ENCODE measurements at places on chromosomes 4 and X.

- no peak for DNase-seq
Observed at GRCh38 chrX:15410947-15411346, 26.7 kb upstream of the VEGFD start.

DNA sequence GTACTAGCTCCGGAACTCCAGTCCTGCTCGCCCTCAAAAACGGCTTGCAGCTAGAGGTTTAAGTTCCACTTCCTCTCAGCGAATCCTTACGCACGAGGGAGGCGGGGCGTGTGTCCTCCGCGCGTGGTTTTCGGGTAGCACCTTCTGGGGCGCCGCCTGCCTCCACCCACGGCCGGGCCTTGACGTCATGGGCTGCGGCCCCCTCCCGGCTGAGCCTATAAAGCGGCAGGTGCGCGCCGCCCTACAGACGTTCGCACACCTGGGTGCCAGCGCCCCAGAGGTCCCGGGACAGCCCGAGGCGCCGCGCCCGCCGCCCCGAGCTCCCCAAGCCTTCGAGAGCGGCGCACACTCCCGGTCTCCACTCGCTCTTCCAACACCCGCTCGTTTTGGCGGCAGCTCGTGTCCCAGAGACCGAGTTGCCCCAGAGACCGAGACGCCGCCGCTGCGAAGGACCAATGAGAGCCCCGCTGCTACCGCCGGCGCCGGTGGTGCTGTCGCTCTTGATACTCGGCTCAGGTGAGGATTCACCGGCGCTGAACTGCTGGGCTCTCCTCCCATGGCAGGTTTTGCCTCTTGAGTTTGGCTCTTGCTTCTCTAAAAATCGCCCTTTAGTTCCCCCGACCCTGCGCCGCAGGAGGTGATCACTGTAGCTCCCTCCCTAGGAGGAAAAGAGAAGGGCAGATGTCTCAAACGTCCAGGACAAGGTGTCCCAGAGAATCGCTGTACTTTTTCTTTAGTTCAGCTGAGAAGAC lies at the start of gene AREG:
Gene AREG, plus strand, starts transcription at position 246 of the 752 bp plus-strand sequence. Its CDS starts 210 bp downstream, at position 456.
- DNase-seq: peak; percentile 66

- no peak for DNase-seq
Observed at GRCh38 chr4:174358829-174359228, 75.1 kb downstream of the CEP44 start.

GRCh38 chrX:14359316-14359715 lies 170.0 kb upstream of the GLRA2 start:
- DNase-seq: no peak

- DNase-seq: no peak
Observed at GRCh38 chr4:101155945-101156344, 191.4 kb downstream of the PPP3CA start.

GRCh38 chr4:1462009-1462767 lies 55.9 kb upstream of the NKX1-1 start:
- no peak for DNase-seq

- DNase-seq: no peak
Observed at GRCh38 chr4:155582041-155582440, 84.6 kb upstream of the GUCY1A1 start.

DNA sequence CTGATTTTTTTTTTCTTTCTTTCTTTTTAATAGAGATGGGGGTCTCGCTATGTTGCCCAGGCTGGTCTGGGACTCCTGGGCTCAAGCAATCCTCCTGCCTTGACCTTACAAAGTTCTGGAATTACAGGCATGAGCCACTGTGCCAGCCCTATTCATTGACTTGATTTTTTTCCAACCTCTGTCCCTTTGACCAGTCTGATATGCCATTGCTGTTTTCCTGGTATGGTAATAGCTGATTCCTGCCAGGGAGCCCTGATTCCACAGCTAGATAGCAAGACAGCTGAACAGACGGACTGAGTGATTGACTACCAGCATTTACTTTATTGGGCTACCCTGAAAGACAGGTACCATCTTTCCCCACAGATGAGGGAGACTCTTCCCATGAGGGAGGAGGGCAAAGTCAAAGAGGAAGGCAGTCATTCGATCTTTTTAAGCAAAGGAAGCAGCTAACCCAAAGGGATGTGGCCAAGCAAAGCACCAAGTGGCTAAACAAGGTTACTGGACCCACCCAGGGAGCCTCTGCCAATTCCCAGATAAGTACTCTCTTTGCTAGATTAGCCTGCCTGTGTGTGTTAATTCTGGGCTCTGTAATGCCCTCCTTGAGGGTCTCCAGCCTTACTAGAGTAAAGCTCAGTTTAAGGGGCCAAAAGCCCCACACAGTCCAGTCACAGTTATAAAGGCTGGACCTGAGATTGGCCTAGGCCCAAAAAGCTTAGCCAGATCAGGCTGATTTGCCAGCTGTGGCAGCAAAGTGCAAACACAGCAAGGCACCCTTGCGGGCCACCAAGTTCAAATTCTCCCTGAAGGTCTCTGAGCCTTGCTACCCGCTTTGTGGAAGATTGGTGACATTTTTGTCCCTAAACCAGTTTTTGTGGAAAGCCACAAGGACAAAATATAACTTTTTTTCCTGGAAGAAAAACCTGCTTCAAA lies 192.4 kb upstream of the GPC4 start:
- no peak for DNase-seq

DNA sequence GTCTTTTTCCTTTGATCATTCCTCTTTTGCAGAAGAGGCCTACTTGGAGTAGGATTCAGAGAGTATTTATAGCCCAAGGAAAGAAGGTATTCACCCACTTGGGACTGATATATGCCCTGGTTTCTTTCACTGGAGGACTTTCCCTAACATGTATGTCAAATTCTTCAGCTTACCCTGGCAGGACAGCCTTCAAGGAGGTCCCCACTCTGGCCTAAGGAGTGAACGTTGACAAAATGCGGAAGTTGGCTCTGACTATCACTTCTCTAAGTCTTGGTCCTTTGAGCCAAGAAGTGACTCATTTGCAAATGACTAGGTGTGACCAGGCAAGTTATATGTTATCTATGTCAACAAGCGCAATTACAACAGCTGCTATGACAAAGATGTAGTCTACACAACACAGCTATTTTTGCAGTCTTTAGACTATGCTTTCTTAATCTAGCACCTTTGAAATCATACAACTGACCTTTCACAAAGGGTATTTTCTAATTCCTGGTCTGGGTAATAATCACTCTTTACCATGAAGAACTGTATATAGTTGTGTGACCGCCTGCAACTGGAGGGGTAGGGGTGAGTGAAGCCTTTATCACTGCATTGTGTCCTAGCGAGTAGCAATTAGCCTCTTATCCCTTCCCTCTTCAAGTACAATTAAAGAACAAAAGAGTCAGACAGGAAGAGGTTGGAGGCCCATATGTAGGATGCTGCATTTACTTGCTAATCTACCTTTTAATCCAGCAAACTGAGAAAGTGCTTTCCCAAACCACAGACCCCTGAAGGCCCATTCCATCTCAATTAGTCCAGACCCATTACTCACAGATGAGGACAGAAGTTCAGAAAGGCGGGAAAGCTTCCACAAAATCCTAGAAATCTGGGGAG lies 50.1 kb downstream of the RASGEF1B start:
- DNase-seq: peak; percentile 59

DNA sequence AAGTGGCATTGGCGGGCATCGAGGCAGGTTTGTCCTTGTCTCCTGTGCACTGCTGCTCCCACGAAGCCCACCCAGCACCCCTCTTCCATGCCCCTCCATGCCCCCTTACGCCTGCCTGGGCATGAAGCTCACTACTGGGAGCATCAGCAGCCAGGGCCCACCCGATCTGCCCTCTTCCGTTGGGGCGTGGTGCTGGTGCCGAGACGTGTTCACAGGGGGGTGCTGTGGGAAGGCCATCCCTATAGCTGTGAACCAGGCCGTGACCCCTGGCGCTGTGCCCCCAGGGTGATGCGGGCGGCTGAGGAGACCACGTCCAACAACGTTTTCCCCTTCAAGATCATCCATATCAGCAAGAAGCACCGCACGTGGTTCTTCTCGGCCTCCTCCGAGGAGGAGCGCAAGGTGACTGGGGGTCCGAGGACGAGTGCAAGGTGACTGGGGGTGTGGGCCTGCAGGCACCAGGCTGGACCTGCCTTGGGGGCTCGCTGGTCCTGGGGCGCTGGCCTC lies 19.3 kb upstream of the ADD1 start:
- DNase-seq: no peak

DNA sequence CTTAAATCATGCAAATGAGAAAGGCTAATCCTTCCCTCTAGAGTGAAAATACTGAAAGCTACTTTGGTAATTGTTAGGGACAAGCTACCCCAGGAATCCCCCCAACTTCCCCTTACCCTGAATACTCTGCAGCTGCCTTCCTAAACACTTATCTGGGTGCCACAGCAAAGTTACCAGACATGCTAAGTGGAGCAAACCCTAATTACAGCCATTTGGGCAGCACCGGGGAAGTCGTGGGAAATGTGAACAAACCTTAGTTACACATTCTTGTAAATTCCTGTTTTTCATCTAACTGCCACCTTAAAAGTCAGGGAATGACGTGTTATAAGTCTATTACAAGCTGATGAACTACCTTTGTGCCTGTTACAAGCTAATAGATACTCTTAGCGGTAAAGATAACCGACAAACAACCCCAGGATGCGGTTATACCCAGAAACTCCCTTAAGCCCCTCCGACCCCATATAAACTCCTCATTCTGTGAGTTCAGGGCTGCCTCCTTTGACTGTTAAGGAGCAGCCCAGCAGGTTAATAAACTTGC lies 66.0 kb upstream of the PLAC8 start:
- no peak for DNase-seq

DNA sequence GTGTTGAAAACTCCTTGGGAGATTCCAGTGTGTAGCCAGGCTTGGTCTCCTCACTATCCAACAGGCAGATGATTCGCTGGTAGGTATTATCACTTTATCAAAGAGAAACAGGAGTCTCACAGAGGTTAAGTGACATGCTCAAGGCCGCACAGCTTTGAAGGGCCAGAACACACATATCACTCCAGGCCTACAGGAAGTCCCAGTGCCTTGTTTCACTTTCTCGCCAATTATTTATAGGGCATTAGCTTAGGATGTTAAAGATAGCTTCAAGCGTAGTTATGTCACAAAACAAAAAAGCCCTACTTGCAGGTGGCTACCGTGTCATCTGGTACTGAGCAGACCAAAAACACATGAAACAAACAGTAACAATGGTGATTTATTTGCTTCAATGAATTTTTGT lies 13.2 kb downstream of the ATP8A1 start:
- DNase-seq: no peak

GRCh38 chr4:86035688-86036087 lies 324.2 kb downstream of the MAPK10 start:
- DNase-seq: no peak

DNA sequence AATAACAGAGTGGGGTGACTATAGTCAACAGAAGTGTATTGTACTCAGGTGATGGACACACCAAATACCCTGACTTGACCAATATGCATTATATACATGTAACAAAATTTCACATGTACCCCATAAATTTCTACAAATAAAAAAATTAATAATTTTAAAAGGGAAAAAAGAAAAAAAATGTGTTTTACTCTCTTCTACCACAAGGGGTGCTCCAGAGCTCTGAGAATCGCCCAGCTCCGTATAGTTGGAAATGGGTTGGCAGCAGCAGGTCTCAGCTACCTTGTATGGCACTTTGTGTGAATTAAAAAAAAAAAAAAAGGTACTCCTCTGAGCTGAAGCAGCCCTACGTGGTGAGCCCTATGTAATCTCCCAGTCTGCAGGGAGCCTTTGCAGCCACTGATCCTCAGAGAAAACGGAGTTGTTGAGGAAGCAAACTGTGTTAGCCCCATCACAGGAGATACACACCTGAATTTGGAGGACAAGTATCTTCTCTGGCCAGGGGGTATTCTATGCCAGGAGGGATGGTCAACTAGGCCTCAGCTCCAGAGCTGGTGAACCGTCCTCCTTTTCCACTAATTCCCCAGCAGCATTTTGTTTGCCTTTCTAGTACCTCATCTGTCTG lies 17.2 kb upstream of the POLA1 start:
- no peak for DNase-seq

- DNase-seq: no peak
Observed at GRCh38 chr4:1050486-1051213, 39.2 kb downstream of the FGFRL1 start.

GRCh38 chrX:15334561-15334960 lies 762 bp downstream of the PIGA start:
- no peak for DNase-seq

- no peak for DNase-seq
Observed at GRCh38 chr4:74244049-74244448, 64.2 kb upstream of the EPGN start.

DNA sequence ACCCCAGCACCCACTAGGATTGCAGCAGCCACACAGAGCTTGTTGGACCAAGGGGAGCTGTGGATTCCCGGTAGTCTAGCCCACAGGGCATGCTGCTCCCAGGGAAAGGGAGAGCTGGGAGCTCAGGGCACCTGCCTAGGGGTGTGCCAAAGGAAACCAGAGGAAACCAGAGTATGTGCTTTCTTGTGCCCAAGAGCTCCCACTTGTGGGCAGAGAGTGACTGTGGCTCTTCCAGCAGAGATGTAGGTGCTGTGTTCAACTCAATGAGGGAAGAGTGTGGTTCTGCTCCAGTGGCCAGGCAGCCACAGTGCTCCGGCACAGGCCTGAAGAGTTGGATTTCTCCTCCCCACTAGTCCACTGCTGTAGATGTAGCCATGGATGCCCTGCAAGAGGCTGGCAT lies 1050.0 kb upstream of the INTU start:
- DNase-seq: no peak

DNA sequence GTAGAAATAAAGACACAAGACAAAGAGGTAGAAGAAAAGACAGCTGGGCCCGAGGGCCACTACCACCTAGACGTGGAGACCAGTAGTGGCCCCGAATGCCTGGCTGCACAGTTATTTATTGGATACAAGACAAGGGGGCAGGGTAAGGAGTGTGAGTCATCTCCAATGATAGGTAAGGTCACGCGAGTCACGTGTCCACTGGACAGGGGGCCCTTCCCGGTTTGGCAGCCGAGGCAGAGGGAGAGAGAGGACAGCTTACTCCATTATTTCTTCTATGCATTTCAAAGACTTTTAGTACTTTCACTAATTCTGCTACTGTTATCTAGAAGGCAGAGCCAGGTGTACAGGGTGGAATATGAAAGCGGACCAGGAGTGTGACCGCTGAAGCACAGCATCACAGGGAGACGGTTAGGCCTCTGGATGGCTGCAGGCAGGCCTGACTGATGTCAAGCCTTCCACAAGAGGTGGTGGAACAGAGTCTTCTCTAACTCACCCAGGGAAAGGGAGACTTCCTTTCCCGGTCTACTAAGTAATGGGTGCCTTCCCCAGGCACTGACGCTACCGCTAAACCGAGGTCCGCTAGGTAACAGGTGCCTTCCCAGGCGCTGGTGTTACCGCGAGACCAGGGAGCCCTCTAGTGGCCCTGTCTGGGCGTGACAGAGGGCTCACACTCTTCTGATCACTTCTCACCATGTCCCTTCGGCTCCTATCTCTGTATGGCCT lies 44.9 kb downstream of the ZBTB49 start:
- DNase-seq: no peak

Measured in keratinocyte (primary cell).